ENCODE measurements at places on chromosomes 7 and 10.

- DNase-seq, result no peak
These were observed 178.2 kb downstream of the HIBADH start for GRCh38 chr7:27484451-27484850.

- no peak for DNase-seq
These were observed 144.8 kb downstream of the MYOF start for GRCh38 chr10:93337309-93337721.

GRCh38 chr10:45053569-45054100 lies 52.9 kb downstream of the ZNF22 start:
- no peak for DNase-seq

DNA sequence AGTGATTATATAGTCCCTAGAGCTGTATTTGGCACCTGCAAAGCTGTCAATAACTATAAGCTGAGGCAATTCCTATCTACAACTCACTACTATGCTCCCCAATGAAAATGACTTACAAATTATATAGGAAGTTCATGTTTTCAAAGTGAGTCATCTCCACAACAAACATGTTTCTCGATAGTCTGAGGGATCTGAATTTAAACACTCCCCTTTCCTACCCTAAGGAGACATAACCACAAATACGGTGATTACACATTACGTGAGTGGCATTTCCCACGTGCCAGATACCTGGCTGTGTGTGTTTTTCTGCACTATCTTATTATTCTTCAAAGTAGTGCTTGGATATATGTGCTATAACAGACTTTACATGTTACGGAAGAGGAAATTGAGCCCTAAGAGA lies 122.5 kb upstream of the C1QL3 start:
- peak; percentile 10 for DNase-seq

DNA sequence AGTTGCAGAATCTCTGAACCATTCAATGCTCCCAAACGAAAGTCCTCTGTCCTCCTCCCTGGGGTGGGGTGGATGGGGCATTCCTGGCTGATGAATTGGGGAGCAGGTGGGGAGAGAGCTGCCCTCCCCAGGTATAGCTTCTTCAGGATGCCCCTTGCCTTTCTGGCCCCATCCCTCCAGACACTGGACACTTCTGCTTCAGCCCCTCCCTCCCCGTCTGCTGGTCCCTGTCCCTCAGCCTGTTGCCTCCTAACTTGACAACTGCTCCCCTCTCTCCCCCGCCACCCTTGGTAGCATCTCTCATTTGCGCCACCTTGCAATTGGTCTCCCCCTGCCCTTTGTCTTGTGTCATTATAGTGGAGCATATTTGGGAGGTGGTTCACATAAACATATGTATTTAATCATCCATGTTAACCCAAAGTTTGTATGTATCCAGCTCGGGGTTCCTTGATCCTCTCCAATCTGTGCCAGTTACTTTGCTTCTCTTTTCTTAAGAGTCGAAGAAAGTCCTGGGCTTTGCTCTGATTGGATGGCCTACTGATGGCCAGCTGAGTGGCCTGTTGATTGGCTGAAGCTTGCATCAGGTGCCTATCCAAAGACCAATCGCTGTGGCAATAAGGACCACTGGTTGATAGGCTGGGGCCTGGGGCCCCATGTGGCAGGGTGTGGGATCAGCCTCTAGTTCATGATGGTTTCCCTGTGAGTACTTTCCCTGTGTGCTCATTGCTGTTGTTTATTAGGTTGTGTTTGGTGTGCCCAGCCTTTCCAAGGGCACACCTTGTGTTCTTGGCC lies 4.0 kb upstream of the GCK start:
- DNase-seq, result no peak

GRCh38 chr10:94878649-94879048 lies 59.8 kb upstream of the CYP2C9 start:
- DNase-seq, result no peak

DNA sequence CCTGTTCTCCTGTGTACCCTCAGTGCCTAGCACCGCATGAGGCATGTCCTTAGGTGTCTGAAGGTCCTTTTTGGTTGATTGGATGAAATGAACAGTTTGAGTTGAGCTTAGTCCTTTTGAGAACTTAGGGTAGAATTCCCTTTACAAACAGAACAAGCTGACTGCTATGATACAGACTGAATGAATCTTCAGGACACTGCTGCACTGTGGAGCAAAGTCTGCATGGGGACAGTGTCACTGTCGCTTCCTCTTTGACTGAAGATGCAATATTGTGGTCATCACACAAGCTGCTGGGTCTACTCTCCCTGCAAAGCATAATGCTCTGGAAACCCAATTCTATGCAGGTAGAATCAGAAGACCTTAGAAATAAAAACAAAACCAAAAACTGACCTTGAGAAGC lies 8.6 kb upstream of the PLAU start:
- no peak for DNase-seq

DNA sequence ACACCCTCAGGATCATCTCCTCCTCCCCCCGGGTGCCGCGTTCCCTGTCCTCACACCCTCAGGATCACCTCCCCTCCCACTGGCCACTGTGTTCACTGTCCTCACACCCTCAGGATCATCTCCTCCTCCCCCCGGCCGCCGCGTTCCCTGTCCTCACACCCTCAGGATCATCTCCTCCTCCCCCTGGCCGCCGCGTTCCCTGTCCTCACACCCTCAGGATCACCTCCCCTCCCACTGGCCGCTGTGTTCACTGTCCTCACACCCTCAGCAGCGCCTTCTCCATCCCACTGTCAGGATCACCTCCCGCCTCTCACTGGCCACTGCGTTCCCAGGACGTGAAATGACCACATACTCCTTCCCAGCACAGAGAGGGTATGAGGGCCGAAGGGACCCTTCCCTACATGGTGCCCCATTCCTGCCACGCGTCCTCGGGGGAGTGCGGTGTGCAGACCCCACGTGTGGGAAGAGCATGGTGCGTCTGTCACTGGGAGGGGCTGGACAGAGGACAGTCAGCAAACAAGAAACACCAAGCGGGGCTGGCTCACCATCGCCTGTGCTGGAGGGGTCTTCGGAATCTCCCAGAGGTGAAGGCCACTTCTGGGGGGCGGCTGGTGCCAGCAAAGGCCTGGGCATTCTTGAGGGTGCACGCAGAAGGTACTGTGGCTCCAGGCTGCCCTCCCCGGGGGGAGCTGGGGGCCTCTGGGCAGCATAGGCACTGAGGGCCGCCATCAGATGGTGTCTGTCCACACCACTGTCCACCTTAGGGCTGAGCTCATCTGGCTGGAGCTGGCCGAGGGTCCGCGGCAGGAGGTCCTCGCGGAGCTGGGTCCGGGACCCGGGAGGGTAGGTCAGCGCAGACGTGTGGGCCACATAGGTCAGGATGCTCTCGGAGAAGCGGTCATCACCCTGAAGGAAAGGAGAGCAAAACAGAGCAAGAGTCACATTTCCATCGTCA lies 421.0 kb downstream of the PTPRN2 start:
- DNase-seq, result no peak

- peak; percentile 28 for DNase-seq
These were observed 44.2 kb upstream of the PRSS58 start for GRCh38 chr7:142301923-142302550.
